NCI-H526 (cell line): ENCODE measurements at places on chromosomes 5 and 9.

DNA sequence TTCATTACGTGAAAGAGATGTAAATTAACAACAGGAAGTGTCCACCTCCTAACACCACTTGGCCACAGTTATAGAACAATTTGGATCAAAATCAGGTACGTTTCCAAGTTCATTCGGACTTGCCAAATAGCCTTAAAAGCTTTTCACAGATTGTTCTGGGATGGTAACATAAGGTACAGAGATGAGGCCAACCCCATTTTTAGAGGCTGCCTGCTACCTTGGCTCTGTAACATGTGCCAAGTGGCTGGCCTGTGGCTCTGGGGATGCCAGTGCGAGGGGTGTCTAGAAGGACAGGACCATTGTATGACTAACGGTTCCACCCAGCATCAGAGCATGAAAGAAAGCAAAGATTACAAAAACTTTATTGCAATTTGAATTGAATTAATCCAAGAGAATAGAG, 91.0 kb downstream of the LHFPL2 start:
- no peak for DNase-seq

GRCh38 chr9:131633491-131634031, 88.2 kb downstream of the PRRT1B start:
- DNase-seq, result no peak

- no peak for DNase-seq
Measured at GRCh38 chr5:52638732-52639131, 149.0 kb upstream of the ITGA1 start.

DNA sequence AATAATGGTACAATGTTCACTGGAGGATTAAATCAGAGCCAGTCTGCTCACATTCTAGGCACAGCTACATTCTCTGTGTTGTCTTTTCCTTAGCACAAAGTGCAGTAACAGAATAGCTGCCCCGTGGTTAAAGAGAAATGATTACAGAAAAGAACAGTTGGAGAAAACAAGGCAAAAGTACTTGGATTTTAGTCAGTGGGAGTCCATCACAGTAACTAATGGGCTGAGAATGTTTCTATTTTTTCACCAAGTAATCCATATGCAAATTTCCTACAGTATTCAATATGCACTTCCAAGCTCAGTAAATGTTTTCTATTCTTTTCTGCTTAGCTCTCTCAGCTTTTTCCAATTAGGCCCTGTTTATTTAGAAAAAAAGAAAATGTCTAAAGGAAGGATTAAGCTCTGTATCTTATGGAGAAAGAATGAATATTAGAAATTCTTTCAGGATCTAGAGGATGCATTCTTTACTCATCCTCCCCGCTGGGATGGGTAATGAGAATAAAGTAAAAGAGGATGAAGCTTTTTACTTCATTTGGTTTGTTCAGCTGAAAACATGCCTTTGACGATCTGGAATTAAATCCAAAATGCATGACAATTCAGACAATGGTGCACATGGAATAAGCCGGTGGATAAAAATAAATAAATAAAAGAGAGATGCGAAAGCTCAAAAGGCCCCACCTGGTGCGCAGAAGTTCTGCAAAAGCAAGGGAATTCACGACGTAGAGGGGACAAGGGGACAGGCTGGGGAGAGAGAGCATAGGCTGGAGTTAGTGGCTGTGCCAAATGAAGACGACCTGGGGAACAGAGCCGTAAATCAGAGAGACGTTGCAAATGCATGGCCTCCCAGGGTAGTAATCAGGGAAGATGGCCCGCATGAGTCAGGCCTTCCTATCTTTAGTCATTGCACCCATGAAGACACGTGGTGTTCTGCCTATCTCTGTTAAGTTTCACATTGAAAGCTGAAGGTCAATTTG, 345.2 kb downstream of the GLIS3 start:
- no peak for DNase-seq

DNA sequence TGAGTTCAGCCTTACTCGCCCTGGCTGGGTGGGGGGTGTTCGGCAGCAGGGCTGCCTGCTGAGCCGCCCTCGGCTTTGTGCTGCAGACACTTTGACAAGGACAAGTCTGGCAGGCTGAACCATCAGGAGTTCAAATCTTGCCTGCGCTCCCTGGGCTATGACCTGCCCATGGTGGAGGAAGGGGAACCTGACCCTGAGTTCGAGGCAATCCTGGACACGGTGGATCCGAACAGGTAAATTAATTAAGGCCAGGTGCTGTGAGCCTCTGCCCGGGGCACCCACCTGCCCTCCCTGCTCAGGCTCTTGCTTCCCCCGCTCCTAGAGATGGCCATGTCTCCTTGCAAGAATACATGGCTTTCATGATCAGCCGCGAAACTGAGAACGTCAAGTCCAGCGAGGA, 24.2 kb downstream of the DYNC2I2 start:
- DNase-seq, result no peak

GRCh38 chr9:137083394-137084004, 3.3 kb upstream of the MAN1B1 start:
- no peak for DNase-seq

DNA sequence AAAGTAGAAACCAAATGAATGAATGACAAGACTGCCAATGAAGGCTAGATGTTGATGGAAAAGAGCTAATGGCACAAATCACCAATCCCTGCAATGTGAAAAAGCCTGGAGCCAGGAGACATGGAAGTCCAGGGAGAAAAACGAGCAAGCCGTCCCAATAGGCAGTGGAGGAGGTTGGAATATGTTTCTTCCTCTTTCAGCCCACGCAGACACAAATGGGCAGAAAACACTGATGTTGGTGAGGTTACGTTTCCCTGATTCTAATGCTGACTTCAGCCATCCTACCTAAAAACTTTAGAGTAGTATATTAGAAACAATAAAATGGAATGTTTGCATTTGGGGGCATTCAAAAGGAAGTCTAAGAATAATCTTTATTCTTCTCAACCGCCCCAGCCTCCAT, 23.9 kb upstream of the KIF2A start:
- DNase-seq, result no peak

DNA sequence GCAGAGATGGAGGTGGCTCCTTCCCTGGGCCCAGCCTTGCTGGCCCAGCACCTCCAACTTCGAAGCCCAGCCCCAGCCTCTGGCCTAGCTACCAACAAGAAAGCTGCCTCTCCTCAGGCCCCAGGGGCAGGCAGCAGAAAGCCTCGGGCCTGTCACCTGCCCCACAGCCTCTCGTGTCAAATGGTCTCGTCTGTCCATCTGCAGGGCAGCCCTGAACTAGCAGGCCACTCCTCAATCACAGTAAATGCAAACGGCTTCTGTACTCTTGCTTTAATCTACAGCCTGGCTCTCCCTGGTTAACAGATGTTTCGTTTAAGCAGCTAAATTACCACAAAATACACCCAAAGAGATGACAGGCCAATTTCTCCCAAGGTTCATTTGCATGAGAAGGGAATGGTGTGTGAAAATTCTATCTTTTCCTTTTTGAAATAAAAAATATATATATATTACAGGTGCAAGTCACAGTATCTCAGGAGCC, 21.5 kb downstream of the VAV2 start:
- DNase-seq, result no peak

GRCh38 chr9:93902780-93903655, 52.1 kb downstream of the BARX1 start:
- no peak for DNase-seq

- no peak for DNase-seq
Measured at GRCh38 chr5:56659971-56660370, 155.4 kb upstream of the MAP3K1 start.

DNA sequence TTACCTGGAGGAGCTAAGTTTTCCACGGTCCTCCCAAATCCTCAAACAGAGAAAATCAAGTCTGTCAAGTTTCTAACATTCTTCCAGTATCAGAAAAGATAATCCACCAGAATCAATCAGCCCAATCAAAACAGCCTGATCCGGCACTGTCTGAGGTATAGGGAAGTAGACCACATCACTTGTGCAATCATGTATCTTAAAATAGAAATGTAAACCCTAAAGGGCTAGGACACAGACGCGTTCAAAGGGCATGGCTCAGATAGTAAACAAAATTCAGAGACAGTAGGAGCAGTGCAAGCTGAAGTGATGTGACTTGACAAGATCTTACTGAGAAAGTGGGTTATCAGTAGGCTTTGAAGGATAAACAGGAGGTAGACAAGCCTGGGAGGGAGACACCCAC, 252.4 kb upstream of the DAPK1 start:
- DNase-seq, result no peak

- DNase-seq, result no peak
Measured at GRCh38 chr5:37121027-37121426, 128.1 kb downstream of the CPLANE1 start.

DNA sequence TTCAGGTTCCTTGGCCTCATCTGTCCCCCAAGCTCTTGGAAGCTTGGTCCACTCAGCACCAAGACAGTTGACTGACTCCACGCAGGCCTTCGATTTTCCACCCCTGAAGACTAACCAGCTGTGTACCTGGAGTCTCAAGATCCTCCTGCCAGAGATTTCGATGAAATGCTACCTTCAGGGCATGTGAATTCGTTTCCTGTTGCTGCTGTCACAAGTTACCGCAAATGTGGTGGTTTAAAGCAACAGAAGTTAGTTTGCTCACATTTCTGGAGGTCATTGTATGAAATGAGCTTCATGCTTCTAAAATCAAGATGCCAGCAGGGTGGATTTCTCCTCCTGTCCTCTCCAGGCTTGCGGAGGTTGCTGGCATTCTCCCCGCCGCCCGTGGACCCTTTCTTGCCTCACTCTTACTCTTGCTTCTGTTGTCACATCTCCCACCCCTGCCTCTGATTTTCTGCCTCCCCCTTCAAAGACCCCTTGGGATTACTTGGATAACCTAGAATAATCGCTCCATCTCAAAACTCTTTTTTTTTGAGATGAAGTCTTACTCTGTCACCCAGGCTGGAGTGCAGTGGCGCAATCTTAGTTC, 27.6 kb upstream of the RETREG1 start:
- no peak for DNase-seq

DNA sequence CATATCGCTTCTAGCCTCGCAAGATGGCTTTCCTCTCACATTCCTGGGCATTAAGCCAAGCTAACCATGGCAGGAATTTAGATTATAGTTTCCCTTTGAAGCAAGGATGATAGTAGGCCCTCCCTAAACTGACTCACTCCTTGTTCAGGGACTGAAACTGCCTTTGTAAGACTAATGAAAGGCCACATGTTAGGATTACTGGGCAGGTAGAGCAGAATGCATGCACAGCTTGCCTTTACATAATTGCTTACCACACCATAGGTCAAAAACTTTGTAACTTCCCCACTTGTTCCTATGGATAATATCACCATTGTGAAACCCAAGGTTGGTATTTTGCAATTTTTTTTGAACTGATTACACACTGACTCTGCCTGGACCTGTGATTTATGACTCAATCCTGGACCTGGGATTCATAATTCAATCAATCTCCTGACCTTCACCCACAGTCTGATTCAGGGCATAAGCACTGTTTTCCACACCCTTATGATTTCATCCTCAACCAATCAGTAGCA, 41.0 kb upstream of the PRDM9 start:
- DNase-seq, result no peak

DNA sequence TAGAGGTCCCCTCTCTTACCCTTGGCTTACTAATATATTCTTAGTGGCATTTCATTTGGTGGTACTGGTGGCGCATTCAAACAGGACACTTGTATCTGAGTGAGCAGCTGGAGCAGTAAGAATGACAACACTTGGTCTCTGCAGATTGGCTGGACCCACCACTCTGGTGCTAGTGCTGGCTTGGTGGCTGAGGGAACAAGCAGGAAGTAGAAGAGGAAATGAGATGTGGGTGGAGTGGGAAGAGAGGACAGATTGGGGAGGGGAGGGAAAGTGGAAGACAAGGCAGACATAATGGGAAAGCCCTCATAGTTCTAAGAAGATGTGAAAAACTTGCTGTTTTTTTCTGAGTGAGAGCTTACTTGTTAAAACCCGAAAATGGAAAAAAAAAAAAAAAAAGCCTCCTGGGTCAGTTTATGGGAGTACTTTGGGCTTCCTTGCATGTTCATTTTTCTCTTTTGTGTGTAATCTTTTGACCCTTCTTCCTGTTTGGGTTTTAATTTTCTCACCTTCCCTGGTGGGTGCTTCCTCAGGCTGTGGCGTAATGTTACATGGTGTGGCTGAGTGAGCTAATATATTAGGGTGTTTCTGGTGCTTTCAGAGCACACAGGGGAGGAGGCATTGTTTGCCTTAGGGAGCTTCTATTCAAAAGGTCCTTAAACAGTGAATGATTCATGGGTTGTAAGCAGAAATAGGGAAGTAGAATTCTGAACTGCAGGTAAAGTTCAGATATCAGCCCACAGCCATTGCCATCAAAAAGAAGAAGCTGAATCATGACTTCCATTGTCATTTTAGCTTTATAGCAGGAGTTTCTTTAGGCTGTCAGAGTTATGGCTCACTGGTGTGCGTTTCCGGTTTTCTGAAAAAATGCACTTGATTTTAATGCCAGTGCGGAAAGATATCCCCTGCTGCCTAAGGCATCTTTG, 52.3 kb downstream of the TLE4 start:
- DNase-seq, result peak; percentile 12

- no peak for DNase-seq
Measured at GRCh38 chr5:15787681-15788080, 287.7 kb downstream of the FBXL7 start.

DNA sequence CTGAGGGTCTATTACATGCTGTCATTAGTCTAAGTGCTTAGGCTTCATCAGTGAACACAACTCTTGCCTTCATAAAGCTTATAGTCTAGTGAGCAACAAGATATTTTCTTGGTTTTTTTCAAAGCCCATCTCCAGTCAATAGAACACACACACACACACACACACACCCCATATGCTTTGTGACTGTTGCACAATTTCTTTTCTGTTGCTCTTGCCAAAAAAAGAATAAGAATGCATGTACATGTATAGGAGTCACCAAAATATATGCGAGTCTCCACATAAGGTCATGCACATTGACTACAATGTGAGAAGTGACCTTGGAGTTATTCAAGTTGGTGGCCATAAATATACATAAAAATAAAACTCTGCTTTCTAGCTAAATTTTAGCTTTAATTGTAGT, 351.5 kb upstream of the TLE4 start:
- DNase-seq, result no peak

- DNase-seq, result no peak
Measured at GRCh38 chr9:87671925-87672324, 54.0 kb upstream of the CTSL start.

DNA sequence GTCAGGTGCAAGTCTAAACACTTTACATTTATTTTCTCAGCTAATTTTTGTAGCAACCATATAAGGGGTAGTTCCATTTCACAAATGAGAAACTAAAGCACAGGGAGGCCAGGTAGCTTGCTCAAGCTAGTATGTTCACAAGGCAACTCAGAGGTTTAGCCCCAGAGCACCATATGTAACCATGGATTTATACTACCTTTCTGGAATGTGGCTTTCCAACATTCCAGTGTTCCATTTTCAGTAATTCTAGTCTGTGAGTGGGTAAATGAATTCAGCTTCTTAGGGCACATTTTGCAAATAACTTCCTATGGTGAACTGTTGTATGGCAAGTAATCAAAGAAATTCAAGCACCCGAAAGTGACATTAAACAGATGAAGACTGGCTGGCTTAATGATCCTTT, 25.0 kb upstream of the CAST start:
- DNase-seq, result no peak
